ENCODE measurements at places on chromosomes 1 and 21.

- no peak for DNase-seq
These were observed 32.1 kb upstream of the ST6GALNAC5 start for GRCh38 chr1:76835203-76835602.

DNA sequence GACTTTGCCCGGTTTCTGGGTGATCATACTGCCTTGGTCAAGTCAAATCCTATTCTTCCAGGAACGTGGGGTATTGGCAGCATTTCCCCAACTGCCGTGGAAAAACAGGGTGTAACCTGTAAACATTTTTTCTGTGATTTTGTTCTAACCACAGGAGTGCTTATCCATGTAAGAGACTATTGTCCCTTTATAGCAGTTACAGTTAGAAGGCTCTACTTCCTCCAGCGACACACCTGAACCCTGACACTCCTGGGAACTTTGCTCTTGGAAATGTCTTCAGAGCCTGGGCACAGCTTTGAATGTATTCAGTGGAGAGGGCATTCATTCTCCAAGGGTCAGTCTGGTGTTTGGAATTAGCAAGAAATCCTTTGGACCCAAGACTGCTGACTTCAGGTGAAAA lies 26.4 kb upstream of the ARHGEF10L start:
- DNase-seq, result no peak

GRCh38 chr1:25616987-25617624 lies 515 bp downstream of the MAN1C1 start:
- DNase-seq, result no peak

GRCh38 chr1:66074147-66074546 lies 281.5 kb downstream of the PDE4B start:
- no peak for DNase-seq

DNA sequence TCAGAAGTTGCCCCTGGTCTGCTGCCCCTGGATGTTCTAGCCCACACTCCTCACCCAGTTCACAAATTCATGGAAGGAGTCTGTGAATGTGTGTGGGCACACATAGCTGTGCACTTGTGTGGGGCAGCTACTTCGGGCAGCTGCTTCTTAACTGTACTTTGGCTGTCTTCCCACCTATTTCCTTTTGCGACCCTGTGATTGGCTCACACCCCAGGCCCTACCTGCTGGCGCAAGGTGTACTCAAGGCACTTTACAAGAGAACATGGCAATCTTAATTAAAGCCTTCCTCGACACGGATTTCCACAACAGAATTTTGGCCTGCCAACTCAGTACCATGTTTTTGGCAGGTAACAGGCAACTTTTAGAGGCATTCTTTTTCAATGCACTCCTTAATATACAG lies 86.5 kb upstream of the CTTNBP2NL start:
- no peak for DNase-seq

- DNase-seq, result no peak
These were observed 4.2 kb upstream of the RGS8 start for GRCh38 chr1:182688436-182689205.

GRCh38 chr1:6891781-6892579 lies 106.7 kb downstream of the CAMTA1 start:
- peak; percentile 74 for DNase-seq

- DNase-seq, result no peak
These were observed 63.1 kb downstream of the CDC14A start for GRCh38 chr1:100415498-100415778.

GRCh38 chr1:2543543-2544092 lies 12.6 kb upstream of the TNFRSF14 start:
- no peak for DNase-seq

DNA sequence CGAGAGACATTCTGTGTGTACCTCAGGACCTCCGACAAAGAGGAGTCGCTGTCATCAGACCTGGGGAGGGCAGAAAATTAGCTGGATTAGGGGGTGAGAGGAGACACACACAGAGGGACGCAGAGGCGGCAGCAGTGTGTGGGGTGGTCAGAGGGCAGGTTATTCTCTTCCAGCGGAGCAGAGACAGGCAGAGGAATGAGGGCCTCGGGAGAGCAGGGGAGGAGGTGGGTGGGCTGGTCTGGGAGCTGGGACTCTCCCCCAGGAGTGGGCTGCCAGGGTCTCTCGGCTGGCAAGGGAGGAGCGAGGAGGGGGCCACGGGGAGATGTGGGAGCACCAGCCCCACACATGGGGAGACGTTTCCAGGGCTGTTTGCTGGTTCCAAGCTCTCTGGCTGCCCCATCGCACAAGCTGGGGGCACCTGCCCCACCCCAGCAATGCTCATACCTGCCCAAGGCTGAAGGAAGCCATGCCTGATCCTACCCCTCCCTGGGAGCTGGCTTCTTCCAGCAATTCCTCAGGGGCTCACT lies 40.4 kb downstream of the KIF21B start:
- DNase-seq, result no peak

- peak; percentile 82 for DNase-seq
These were observed 64.1 kb downstream of the ATP2B4 start for GRCh38 chr1:203690730-203691129.

GRCh38 chr1:57494530-57495079 lies 70.7 kb upstream of the DAB1 start:
- peak; percentile 55 for DNase-seq

DNA sequence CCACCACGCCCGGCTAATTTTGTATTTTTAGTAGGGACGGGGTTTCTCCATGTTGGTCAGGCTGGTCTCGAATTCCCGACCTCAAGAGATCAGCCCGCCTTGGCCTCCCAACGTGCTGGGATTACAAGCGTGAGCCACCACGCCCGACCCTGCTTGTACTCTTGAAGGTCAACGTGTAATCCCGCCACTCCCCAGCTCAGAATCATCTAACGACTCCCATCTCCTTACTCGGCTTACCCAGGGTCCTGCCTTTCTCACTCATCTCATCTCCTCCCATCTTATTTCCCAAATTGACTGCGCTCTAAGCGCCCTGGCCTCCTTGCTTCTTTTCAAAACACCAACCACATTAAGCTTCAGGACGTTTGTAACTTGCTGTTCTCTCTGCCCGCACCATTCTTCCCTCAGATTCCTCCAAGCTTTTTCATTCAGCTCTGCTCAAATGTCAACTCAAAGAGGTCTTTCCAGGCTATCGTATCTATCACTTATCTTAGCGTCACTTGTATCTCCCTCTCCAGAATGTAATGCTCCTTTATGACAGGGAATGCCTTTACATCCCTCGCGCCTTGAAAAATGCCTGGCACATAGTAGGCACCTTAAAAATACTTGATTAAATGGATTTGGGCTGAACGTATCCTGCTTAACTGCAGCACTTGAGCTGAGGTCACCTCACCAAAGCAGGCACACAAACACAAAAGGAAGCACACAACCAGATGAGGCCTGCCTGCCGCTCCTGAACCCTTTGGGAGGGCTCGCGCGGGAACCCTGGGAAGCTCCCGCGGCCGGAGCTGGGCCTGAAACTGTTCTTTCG lies 1.4 kb upstream of the USP1 start:
- DNase-seq, result no peak

DNA sequence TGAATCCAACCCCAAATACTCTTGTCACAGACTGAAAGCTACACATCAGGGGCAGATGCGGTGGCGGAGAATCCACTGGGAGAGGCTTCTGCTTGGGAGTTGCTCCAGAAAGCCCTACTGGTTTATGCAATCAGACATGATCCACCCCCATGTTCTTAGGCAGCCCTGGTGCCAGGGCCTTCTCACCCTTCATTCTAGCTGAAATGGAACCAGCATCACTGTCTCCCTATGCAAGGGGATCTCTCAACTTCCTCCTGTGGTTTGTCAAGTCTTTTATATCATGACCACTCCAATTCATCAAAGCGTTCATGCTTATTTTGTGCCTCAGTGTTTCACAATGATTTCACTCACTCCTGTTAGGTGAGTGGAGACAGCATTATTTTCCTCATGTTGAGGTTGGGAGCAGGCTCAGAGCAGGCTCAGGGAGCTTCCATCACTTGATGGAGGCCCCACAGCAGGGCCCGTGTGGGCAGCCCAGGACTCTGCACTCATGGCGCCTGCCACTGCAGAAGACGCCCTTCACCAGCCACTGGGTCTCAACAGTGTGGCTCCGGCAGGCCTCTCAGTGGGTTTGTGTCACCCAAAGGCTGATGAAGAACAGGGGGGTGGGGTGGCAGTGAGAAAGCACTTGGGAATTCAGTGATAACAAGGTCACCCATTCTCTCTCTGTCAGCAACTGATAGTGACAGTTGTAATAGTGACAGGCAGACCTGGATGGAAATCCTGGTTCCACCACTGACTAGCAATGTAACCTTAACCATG lies 67.1 kb downstream of the CD58 start:
- DNase-seq, result no peak

- DNase-seq, result peak; percentile 67
These were observed 4.9 kb downstream of the ARHGEF19 start for GRCh38 chr1:16207318-16208269.

- DNase-seq, result peak; percentile 61
These were observed 137.3 kb upstream of the PLXNA2 start for GRCh38 chr1:208381481-208381880.

DNA sequence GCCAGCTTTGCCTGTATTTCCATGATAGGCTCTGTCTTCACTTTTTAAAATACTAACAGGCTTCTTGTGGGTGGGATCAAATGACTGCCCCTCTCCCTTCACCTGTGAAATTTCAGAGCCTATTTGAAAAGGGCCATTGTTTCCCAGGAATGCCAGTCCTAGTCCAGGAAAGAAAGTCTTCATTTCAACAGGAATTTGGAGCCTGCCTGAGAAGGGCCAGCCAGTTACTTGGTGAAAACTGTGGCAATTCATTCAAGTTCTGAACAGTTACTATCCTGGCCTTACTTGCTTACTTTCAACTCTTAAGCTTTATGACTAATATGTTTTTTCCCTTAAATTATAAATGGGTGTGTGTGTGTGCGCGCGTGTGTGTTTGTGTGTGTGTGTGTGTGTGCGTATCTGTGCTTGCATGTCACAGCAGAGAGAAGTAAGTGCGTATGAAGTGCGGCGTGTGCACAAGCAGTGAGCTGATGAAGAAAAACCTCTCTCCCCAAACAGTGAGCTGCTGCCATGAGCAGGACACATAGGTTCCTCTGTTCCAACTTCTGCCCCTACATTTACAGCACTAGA lies 67.5 kb upstream of the RNPC3 start:
- DNase-seq, result peak; percentile 83

DNA sequence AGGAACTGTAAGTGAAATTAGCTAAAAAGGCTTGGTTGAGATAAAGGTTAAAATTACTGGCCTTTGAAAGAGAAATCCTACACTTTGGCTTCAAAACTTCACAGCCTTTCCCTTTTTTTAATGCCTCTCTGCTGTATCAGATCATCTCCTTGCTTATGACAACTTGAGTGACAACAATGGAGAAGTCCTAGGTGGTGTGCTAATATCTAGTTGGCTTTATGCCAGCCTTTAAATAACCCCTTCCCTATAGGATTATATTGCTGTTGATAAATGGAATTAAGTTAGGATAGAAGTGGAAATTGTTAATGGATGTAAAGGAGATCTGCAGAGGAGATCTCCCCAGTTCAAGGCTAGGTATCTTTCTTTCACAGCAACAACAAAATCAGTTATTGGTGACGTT lies 130.2 kb upstream of the ATP1B1 start:
- DNase-seq, result no peak

DNA sequence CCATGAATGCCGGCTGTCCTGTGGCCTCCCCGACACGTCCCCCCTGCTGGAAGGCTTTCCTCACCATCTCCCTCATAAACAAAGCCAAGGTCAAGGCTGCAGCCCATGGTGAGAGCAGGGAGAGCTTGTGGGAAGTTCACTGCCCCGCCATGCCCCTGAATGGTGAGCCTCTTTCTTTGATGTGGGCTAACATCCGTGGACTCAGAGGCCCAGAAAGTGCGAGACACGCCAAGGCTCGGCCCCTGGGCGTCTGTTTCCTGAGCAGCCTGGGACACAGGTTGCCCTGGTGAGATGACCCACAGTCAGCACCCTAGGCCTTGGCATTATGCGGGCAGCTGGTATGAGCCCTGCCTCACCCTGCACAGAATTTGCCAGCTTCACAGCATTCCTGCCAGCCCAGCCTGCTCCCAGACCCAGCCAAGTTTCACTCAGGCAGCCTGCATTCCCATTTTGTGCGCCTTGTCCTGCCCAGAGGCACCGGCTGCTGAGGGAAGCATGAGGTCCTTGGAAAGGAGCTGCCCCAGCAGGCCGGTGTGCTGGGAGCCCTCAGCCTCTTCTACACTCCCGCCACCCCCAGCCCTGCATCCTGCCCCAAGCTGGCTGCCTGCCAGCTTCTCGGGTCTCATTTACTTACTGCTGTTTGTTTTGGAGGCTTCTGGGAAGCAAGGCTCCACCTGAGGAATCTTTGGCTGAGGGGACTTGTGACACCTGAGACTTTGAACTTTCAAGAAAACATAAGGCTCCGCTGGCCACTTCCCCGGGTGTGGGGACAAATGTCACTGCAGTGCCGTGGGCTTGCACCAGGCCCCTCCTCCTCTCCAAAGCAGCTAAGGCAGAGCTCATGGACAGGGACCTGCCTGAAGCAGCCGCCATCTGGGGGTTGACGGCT lies 31.9 kb downstream of the NEK2 start:
- DNase-seq, result peak; percentile 42

- no peak for DNase-seq
These were observed 65.7 kb downstream of the PLA2G4A start for GRCh38 chr1:186894415-186894814.

DNA sequence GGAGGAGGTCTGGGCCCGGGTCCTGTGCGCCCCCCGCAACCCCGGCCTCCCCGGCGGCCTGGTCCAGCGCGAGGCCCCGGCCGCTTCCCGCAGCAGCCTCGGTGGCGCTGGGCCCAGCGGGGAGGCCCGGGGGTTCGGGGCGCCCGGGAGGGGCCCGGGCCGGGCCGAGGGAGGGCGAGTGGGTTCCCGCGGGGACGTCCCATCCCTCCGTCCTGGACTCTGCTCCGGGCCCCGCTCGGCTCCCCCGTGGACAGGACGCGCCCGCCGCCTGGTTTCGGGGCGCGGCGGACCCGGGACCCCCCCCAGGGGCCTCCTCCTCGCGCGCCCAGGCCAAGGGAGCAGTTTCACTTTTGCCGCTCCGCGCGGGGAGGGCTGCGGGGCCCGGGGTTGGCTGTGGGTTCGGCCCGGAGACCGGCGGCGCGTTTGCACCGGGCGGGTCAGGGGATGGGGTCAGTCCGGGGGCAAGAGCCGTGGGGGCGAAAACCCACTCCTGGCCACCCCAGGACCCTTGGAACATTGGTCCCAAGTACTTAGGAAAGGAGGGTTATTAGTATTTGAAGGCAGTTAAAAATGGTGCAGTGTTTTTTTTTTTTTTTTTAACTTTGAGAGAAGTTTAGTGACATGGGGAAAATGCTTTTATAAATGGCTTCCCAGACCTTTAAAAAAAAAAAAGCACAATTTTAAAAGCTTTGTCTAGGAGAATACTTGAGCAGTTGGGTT lies 677 bp downstream of the AGPAT3 start:
- DNase-seq, result no peak

DNA sequence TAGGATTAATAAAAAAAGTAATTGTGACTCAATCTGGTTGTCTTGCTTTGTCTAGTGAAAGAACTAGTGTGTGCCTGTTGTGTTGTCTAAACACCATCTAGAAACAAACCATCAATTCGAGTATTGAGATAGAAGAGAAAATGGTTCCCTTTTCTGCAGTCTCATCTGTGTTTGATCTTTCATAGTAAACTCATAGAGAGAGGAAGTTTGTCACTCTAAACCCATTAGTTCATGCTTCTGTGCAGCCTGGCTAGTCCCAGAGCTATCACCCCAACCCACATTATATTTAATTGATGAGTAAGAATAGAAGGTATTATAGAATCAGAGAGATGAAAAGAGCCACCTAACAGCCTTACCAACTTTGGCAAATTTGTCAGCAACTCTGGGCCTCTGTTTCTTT lies 99.5 kb downstream of the TGFB2 start:
- DNase-seq, result no peak

All from mesendoderm (in vitro differentiated cells).